Central memory CD8-positive, alpha-beta T cell (primary cell): ENCODE measurements at places on chromosomes 3 and 15.
A peak's percentile ranks its signal among the peaks of the same experiment; 100 is the strongest.

GRCh38 chr15:47551546-47551945 lies 165.8 kb upstream of the SEMA6D start:
- no peak for DNase-seq

GRCh38 chr3:107598926-107599771 lies 76.4 kb downstream of the BBX start:
- DNase-seq = no peak

- no peak for DNase-seq
These were observed 580.0 kb downstream of the ZNF385D start for GRCh38 chr3:21170964-21171363.

DNA sequence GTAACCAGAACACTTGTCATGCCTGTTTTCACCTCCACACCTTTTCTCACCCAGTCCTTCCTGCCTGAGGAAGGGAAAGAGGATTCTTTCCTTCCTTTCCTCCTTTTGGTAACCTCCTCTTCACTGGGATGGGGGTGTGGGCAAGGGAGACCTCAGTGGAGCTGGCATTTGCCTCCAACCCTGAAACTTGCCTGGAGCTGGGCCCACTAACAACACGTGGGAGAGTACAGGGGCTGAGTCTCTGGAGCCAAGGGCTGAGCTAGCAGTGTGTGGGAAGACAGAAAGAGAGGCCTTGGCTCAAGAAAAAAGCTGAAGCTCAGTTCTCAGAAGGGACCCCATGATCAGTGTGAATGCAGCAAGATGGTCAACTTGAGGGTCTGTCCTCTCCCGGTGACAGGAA lies 86.6 kb upstream of the SLC6A11 start:
- no peak for DNase-seq

DNA sequence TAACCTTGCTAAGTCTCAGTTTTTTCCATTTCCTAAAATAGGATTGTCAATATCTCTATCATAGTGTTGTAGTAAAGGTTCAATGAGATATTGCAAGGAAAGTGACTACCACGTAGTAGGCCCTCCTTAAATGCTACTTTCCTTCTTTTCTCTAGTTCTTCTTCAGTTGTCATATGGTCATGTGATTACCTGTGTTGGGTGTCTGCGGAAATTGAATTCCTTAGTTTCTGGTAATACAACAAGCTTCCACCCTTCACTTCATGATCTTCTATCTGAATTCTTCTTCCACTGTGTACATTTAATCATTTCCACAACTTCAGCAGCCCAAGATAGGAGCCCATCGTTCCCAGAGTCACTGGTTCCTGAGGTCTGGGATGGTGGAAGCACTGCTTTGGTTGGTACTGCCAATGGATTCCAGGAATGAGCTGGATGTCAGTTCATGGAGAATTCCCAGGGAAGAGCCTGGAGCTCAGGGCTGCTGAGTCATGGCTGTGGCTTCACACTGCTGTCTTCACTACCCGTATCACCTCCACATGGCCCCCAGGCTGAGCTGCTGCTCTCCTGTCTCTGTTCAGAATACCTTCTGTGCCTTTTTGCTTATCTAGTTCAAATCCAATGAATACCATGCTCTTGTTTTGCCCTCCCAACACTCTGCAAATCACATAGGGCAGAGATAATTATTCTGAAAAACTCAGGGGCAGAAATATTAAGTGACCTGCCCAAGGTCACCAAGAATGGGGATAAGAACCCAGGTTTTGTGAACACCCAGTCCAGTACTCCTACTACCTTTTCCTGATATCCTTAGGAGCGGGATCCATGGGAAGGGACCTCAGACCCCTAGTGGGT lies 98.6 kb downstream of the RPL39L start:
- no peak for DNase-seq

DNA sequence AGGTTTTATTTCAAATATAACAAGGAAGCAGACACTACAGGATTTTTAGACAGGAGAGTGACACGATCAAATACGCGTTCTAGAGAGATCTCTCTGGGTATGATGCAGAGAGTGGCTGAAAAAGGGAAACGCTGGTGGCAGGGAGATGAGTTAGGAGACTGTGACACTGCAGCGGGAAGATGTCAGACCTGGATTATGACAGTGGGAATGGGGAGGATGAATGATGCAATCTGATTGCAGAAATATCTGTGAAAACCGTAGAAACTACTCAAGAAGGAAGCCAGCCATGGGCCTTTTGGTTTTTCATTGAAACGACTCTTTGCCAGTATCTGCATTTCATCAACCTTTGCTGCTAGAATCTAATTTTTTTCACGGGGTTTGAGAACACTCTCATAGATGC lies 157.9 kb downstream of the FAM43A start:
- DNase-seq = no peak

DNA sequence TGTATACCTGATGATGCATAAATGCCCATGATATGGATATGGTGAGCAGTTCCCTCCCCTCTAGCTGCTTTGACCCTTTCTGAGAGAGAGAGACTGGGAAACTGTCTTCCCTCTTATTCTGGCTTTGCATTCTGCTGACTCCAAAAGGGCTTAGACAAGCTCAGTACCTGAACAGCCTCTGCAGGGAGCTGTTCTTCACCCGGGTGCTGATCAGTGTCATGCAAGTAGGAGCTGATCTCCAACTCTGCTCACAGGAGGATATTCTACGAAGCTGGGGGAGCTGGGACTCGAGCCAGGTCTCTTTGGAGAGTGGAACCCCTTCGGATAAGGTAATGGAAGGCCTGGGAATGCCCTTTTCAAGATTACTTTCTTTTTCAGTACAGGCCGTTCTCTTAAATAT lies 237.1 kb downstream of the RYR3 start:
- no peak for DNase-seq

DNA sequence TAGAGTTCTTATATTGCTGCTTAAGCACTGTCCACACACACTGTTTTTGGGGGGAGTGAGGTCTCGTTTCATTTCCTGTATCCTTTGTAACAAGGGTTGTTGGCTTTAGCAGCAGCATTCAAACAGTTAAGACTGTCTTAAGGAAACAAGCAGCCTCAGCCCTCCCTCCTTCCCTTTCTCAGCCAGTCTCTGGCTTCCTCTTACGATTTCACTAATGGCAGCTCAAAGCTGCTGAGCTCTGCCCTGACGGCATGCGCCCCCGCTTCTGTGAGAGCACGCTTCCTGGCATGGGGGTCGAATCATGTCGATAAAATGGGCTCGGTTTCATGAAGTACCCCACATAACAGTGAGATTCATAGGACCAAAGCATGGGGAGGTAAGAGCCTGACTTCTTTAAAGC lies 105.0 kb downstream of the KLHL25 start:
- DNase-seq = peak; percentile 71

GRCh38 chr3:114746502-114746901 lies 400.6 kb downstream of the ZBTB20 start:
- DNase-seq = no peak

- no peak for DNase-seq
These were observed 372.7 kb downstream of the SHQ1 start for GRCh38 chr3:72475258-72476138.

GRCh38 chr3:185733980-185734724 lies 90.7 kb downstream of the IGF2BP2 start:
- DNase-seq = no peak

DNA sequence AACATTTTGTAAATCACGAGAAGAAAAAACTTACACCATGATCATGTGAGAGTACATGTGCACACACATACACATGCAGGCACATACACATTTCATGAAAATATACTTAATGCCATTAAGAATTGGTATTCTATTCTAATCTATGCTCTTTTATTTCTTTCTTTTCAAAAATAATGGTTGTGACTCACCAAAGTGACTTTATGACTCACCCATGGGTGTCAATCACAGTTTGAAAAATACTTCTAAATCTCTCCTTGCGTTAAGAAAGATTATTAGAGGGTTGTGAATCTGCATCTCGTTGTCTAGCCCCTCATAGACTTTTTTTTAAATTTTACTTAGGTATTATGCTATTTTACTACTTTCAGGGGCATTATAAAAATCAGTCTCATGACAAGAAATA lies 254.2 kb downstream of the TUSC7 start:
- DNase-seq = no peak

- no peak for DNase-seq
These were observed 186.5 kb upstream of the LINGO1 start for GRCh38 chr15:77819048-77819850.

DNA sequence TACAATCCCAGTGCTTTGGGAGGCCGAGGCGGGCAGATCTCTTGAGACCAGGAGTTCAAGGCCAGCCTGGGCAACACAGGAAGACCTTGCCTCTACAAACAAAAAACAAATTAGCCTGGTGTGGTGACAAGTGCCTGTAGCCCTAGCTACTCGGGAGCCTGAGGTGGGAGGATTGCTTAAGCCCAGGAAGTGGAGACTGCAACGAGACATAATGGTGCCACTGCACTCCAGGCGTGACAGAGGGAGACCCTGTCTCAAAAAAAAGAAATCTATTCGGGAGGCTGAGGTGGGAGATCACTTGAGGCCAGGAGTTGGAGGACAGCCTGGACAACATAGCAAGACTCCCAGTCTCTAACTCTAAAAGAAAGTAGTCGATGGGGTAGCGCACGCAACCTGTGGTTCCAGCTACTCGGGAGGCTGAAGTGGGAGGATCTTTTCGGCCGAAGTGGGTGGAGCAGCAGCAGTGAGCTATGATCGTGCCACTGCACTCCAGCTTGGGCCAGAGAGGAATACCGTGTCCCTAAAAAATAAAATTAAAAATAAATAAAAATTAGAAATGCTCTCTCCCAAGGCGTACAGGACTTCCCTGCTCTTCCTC lies 775 bp downstream of the C3orf33 start:
- DNase-seq = no peak

- peak; percentile 27 for DNase-seq
These were observed 6.5 kb upstream of the DNASE1L3 start for GRCh38 chr3:58217209-58217811.

GRCh38 chr15:50315814-50316630 lies 39.0 kb downstream of the GABPB1 start:
- DNase-seq = no peak

GRCh38 chr3:88019024-88019423 lies 39.8 kb downstream of the CGGBP1 start:
- DNase-seq = no peak

DNA sequence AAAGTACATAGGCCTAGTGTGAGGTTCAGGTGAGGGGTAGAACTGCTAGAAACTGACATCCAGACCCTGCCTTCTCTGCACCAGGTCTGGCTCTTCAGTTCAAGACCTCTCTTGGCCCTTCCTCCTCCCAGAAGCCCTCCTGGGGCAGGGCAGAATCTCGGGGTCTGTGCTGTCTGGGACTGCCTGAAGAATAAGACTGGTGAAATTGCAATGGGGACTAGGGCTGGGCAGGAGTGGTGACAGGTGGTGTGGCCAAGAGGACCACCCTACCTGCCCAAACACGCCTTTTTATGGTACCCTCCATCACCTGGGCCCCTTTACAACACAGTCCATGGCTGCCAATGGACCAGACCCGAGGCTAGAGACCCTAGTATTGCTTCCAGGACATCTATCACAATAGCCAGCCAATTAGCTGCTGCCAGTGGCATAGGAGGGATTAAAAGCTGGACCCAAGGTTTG lies 1.5 kb upstream of the NCKIPSD start:
- no peak for DNase-seq

GRCh38 chr3:177335728-177336127 lies 138.4 kb upstream of the TBL1XR1 start:
- no peak for DNase-seq

DNA sequence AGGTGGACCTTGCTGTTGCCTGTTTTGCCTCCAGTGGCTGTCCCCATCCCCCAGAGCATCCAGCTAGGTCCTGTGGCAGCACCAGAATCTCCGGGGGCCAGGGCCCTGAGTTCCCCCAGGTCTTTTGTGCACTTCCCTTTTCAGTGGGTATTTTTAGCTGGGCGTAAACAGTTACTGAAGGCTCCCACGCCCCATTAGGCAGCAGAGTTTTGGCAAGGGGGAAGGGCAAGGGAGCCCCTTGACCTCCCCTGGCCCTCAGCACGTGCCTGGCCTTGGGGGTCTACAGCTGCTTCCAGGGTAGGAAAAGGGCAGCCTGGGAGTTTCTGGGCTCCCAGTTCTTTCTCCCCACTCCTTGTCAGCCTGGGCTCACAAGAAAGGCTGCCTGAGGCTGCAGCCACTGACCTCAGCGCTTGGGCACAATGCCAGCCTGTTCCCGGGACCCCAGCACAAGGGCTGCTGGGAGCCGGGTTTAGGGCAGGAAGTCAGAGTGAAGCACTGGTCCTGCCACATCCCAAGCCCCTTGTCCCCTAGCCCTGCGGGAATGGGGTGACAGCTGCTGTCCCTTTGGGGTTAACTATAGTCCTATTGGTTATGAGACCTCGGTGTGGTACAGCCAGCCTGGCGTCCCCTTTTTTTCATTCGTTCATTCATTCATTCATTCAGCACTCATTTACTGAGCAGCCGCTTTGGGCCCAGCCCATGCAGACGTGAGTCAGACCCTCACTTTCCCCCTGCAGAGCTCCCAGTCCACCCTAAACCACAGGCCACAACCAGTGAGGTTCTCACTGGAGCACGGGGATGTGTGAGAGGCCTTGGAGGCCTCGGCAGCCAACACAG lies 8.4 kb downstream of the CSK start:
- DNase-seq = no peak

DNA sequence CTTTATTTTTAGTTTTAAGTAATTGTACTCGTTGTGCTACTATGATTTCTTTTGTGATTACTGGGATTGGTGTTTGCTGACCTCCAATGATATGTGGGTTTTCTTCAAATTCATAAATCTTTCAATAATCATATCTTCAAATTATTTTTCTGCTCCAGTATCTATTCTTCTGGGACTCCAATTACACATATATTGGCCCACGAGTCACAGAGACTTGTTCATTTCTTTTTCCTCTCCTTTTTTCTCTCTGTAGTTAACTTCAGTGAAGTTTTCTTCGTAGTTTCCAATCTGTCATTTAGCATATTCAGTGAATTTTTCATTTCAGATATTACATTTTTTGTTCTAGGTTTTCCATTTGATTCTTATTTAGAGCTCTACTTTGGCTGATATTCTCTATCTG lies 21.4 kb downstream of the RFX7 start:
- DNase-seq = no peak

DNA sequence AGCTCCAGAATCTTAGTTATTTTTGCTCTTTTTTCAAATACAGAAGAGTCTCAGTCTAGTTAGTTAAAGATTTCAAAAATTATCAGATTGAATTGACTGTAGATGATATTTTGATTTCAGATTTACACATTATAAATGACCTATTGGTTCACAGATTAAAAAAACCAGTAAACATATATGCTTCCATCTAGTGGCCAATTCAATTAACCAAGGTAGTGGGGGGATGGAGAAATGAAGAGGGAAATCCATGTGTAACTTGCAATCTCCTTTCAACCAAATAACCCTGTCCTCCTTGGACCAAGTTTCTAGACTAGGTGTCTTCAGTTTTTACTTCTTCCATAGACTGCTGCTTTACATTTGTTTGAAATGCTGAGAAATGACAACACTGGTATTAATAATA lies 789.8 kb downstream of the ROBO1 start:
- DNase-seq = no peak

DNA sequence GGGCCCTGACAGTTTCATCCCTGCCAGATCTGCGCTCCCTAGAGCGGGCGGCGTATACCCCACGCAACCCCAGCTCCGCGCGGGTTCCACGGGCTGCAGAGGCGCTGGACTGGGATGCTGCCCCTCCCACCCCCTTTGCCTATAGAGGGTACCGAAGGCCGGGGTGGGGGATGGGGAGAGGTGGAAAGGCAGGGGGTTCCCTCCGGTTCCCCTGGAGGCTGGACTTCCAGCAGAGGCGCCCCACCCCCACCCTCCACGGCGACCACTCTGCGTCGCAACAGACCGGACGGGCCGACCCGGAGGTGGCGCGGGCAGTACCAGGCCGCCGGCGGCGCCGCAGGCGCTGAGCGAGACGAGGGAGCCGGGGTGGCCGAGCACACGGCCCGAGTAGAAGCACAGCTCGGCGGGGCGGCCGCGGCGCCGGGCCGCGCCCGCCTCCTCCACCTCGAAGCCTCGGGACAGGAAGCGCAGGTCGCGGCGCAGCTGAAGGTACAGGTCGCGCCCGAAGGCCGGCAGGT lies 995 bp downstream of the ADAMTS17 start:
- DNase-seq = no peak
